ENCODE measurements at places on chromosomes 5 and 9.

GRCh38 chr5:33736510-33736909, 155.3 kb downstream of the ADAMTS12 start:
- DNase-seq, result peak; percentile 65

DNA sequence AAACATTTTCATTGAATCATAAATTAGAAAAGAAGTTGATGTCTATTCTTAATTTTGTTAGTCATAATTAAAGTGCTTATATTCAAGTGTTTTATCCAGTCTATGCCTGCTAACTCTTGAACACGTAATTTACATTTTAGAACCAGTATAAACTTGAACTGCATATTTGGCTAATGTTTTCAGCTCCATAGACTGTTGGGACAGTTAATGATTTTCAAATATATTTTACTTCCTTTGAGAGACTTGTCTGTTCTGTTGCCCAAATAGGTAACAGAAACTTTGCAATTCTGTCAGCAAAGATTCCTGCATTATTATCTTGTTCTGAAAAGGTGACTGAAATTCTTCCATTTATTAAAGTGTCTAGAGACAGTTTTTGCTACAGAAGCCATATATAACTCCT, 7.8 kb downstream of the ITGA2 start:
- DNase-seq, result no peak

DNA sequence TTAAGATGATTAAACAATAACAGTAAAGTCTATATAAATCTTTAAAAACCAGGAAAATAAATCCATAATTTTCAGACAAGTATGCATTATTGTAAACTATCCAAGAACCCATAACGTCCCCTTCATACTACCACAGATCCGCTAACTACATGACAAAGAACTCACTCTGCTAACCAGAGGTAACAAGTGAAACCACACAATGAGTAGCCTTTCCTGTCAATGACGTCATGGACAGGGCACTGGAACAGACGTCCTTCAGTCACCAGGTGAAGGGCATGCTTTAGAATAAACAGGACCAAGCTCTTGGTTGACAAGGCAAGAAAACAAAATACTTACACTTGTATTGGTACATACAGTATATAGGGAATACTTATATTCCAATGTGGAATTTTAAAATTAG, 45.2 kb downstream of the RNF130 start:
- peak; percentile 12 for DNase-seq

GRCh38 chr9:121388140-121388905, 18.3 kb upstream of the STOM start:
- no peak for DNase-seq

DNA sequence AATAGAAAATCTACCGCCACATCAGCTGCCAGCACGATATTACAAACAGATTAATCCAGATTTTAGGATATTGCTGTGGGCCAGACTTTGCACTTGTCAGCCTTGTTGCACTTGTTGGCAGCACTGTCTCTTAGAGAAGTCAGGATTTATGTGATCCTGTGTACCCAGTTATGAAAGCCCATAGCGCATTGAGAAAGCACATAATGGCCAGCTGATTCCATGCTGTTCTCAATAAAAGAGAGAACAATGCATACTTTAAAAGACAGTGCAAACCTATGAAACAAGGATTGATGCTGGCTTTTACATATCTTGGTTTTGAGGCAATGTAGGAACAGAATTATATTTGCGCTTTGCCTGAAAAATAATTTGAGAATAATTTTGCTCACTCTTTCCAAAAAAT, 140.8 kb downstream of the CEP120 start:
- DNase-seq, result no peak

DNA sequence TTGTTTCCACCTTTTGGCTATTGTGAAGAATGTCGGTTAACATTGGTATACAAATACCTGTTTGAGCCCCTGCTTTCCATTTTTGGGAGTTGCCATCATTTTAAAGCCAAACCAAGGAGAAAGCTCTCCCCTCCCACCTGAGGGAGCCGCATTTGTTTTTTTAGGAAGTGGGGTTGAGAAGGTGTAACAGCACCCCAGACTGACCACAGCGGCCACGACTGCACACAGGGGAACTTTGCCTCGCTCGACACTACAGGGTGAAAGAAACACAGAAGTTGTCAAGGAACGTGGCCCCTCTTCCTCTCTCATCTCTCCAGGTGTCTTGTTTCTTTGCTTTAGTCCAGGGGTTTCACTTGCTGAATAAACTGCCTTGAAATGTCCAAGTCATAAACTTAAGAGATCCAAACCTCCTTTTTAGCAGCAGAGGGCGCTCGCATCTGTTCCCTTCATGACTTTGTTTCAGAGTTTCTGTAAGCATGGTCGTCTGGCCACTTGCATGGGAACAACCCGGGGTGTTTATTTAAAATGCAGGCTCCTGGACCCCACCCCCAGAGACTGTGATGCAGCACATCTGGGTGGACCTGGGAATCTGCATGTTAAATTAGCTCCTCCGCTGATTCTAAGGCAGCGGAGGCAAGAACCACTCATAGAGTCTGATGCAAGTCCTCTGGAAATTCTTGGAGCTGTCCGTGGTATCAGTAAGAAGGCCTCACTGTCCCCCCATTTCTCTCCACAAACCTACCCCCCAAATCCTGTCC, 2.1 kb upstream of the TTLL11 start:
- DNase-seq, result peak; percentile 74

DNA sequence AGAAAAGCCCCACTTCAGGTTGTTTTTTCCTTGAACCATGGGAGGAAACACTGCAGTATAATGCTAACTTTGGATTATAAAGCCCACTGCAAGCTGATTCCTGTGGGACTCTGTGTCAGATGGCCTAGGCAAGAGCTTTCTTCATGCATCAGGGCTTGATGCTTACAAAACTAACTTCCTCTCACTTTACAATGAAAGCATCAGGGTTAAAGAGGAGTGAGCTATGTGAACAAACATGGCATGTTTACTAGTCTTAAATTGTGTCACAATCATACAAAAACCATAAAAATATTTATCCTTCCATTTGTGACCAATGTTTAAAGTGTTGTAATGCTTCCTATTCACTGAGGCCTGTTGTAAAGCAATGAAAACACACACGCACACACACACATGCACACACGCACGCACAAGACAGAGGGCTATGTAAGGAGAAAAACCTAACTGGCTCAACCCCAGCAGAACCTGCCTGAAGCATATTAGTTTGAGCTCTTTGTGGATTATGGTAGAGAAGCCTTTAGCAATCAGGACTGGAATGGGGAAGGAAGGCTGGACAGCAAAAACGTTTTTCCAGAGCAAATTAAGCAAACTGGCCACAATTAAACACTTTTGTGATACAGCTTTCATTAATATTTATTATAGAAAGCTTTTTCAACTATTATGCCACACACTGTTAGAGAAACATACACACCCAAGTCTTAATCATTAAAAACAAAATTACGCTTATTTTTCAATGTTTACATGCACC, 122.2 kb downstream of the AUH start:
- DNase-seq, result no peak

- peak; percentile 77 for DNase-seq
These were observed 40.1 kb downstream of the PCDHGC5 start for GRCh38 chr5:141529002-141529401.

- peak; percentile 33 for DNase-seq
These were observed 29.8 kb downstream of the TDRD7 start for GRCh38 chr9:97441729-97442128.

- no peak for DNase-seq
These were observed 264.0 kb upstream of the TRIM32 start for GRCh38 chr9:116423149-116423548.

All from fibroblast of the aortic adventitia (primary cell).